Sciatic nerve (tissue), 2 donors: ENCODE measurements at places on chromosomes 2 and 18.
A peak's percentile ranks its signal among the peaks of the same experiment; 100 is the strongest.

DNA sequence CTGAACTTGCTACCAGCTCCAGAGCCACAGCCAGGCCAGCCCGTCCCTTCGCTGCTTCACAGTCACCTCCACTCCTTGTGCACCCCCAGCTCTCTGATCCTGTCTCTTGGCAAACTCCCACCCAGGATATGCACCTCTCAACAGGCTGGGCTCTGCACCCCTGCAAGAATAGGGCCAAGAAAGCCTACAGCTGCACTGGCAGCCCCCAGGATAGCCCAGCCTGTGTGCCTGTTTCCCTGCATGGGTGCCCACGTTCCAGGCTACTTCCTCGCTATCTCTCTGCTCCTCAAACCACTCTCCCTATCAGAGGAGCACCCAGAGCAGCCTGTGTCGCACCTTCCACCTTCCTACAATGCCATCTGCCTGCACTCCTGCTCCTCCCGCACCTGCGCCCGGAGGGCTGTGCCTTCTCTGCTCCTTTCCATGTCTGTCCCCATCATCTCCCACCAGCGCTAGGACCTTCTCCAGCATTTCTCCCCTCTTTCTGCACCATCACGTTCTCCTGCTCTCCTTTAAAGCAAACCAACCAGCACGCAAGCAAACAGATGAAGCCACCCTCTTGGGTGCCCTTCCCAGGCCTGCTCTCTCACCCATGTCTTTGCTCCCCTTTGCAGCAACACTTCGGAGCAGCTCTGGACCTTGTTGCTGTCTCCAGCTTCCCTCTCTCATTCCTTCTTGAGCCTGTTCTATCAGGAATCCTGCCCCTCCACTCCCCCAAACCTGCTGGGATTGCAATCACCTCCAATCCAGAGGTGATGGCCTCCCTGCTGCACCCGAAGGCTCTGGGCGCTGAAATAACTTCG lies 313.2 kb upstream of the HS6ST1 start:
- peak; percentile 35 for DNase-seq

DNA sequence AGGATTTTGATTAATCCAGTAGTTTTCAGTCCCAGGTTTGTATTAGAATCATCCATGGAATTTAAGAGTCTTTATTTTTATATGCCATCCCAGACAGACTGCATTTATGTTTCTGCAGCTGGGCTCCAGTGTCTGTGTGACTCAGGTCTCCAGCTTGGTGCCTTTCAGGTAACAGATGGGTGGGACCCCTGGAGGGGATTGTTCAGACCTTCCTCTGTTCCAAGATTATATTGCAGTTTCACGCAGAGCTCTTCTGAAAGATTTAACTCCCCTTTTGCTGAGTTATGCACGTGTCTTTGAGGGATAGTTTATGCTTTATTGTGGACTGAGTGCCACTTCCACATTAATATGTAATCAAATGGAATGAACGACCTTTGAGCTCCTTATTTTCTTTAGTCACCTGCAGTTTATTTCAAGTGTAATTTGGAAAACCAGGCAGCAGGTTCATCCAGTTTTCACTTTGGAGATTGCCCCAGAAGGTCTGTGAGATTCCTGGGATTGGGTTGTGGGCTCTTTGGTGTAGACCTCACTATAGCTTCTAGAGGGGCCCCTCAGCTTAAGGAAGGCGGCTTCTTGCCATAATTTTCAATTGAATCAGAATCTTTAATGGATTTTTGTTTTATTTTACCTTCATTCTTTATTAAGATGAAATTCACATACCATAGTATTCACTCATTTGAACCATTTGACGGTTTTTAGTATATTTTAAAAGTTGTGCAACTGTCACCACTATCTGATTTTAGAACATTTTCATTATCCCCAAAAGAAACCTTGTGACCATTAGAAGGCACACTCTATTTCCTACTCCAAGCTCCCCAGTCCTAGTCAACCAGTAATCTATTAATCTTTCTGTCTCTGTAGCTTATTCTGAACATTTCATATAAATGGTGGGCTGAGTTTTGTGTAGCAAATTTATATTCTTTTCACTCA lies 135.0 kb downstream of the WDSUB1 start:
- DNase-seq = no peak

DNA sequence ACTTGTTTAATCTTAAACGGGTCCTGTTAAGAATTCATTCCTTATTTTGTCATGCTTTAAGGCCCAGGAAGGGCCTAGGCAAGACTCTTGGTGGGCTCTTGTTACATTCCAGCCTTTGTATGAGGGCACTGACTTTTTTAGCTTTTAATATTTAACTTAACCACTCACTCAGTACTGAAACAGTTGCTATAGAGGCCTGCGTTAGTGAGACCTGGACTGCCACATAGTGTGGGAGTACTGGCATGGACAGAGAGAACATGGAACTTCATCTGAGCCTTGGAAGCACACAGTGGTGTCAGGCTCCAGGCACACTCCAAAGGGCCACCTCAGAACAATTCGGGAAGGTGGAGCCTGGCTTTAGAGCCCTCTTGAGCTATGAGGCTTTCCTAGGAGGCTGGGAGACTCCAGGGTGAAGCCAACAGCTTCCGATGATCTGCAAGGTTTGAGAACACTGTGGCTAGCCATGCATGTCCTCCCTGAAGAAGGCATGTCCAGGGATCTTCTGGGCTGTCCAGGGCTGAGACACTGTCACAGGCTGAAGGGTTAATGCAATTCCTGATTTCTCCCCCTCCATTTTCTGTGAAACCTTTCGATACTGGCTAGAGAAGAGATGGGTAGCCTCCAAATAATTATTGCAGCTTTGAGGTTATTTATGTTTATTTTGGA lies 155.4 kb upstream of the ACAA2 start:
- no peak for DNase-seq

DNA sequence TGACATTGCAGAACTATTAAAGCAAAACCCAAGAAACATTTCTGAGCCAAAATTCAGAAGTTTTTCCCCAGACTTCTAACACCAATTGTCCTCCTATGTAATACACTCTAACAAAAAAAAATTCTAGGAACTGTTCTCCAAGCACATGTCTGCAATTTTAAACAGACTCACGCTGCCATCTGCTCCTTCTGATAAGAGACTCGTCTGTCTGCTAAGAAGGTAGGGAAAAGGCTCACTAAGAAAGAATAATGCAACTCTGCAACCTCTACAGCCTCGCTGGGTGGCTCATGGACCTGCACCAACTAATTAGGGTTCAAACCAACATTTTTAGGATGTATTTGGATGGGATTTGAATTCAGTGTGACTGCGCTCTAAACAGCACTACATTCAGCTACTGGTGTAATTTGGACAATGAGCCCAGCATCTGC lies 366.5 kb downstream of the DSC3 start:
- DNase-seq = no peak

DNA sequence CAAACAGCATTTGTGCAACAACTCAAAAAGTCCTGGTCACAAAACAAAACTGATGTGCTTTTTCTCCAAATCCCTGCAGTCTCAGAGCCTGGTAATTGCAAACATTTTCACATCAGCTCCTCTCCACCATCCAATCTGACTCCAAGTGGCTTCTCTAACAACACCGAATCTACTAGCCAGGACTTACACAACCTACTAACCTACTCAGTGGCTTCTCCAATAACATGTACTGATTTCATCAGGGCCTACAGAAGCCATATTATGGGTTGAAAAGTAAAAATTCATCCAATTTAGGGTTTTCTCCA lies 104.3 kb downstream of the COLEC12 start:
- DNase-seq = no peak

DNA sequence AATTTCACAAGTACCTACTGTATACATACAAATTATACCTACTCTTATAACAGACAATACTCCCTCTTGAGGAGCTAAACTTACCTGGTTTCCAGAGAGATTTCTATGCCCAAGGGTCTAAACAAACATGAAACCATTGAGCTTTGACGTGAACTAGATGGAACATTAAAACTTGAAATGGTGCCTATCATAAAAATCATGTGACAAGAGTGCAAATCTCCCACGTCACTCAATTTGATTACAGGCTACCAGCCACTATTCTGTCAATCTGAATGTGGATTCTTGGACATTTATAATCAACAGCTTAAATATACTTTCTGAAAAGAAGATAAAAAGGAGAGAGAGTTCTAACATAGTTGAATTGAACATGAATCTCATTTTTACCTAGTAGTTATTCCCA lies 297.1 kb upstream of the SESTD1 start:
- DNase-seq = no peak

GRCh38 chr2:54656863-54657262 lies 66.6 kb upstream of the EML6 start:
- no peak for DNase-seq

- DNase-seq = no peak
Observed at GRCh38 chr2:129008055-129008880, 689.6 kb upstream of the HS6ST1 start.

DNA sequence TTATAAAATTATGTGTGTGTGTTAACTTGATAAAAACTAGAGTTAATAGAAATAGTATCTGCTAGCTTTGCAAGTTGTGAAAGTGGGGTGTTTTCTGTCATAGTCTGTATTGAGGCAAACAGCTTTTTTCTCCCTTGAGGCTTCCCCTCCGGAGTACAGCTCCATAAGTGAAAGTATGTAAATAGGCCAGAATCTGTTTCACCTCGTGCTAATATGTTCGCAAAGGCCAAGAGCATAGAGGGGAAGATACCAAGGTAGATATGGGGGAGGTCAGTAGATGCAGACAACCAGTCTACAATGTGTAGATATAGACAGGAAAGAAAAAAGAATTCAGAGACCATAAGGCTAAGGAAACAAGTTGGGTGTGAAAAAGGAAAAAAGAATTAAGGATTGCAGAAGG lies 72.9 kb downstream of the PTRHD1 start:
- no peak for DNase-seq

DNA sequence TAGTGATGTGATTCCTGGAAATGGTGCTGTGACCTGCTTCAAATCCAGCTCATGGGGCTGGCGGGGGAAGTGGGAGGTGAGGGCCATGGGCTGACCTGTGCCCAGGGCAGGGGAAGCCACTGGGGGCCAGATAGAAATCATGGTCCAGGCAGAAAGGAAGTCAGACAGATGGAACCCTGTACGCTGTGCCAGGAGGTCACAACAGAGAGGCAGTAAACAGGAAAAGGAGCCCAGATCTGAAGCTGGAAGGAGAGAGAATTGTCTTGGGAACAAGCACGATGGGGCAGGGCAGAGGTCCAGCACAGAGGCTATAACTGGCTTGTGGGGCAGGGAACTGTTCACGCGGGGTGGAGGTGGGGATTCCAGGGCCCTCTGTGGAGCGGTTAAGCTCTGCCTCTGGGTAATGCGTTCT lies 76.0 kb downstream of the RNF144A start:
- peak; percentile 82 for DNase-seq

DNA sequence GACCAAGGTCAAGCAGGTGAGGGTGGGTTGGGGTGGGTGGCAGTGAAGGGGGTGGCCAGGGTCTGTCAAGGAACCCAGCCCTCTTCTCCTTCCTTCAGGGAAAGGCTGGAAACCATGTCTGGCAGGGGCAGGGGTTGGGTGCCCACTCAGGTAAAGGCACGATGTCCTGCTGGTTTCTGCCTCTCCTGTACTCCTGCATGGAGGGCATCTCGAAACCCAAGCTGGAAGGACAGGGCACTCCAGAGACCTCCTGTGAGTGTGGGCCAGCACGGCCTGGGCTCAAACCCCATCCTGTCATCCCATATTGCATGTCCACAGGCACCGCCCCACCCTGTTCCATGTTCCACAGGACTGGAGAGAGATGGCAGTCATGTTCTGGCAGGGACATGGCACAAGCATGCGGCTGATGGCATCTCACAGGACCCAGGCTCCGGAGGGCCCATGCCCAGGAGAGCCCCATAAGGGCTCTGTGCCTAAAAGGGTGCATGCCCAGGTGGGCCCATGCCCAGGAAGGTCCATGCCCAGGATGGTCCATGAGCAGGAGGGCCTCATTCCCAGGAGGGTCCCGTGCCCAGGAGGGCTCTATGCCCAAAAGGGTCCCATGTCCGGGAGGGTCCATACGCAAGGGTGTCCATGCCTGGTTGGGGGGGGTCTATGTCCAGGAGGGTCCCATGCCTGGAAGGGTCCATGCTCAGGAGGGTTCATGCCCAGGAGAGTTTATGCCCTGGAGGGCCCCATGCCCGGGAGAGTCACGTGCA lies 6.4 kb downstream of the GPR35 start:
- DNase-seq = no peak

DNA sequence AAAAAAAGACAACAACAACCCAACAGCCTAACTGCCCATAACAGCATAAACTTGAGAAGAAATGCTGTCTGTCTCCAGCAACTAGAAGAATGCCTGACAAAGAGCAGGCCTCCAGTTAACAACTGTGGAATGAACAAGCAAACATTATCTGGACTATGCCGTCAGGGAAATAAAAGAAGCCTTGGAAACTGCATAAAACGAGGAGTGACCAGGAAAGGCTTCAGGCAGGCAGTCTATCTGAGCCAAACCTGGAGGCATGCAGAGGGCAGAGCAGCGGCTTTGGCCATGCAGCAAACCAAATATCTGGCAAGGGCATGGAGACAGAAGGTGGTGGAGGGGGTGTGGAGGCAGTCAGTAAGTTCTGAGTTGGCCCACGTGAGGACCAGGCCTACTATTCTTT lies 11.1 kb downstream of the HES6 start:
- no peak for DNase-seq

- no peak for DNase-seq
Observed at GRCh38 chr2:10158681-10159080, 36.1 kb downstream of the RRM2 start.

DNA sequence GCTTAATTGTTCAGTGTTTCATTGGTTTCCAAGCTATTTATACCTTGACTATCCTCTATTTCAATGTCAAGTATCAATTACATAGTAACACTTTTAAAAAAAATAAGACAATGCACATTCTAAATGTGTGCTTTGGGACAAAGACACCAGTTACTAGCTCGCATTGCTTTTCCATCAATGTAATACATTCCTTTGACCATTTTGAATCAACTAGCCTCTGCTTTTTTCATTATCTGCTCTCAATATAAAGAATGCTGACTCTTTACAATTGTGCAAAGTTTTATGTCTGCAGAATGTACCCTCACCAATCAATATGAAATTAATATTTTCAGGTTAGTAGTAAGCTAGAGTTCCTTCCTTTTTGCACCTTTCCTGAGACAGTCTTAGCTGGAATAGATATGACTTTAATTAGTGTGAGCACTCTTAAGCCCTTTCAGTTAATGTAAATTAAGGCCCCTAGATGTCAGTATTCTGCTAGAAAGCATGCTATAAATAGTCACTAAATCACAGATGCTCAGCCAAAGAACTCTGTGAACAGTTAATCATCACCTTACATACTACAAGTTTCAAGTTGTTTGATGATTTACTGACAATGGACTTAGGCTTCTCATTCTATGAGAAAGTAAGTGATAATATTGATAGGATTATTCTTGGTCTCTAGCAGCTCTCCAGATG lies 413.6 kb downstream of the PTH2R start:
- no peak for DNase-seq

DNA sequence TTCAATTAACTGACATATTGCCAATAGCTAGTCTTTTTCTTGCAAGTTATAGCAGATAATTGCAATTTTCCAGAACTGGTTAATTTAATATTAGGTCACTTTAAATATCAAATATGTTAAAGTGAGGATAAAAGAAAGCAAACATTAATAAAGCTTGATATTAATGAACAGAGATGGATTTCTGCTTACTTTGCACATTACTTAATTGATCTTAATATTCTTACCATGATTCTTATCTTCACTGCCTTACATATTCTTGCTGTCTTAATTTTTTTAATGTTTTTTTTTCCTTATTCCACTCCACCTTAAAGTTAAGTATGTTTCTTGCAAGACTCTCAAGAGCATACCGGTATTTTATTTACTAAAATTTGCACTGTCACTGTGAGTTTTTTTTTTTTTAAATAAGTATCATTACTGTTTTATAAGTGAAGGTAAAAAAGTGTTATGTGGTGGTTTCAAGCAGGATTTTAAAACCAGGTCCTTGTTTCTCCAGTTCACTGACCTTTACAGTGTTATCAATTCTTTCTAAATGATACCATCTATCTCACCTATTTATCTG lies 33.9 kb downstream of the PPP3R1 start:
- no peak for DNase-seq

GRCh38 chr2:66334237-66335029 lies 100.5 kb upstream of the MEIS1 start:
- no peak for DNase-seq
